ENCODE measurements at places on chromosomes 3 and 15.

GRCh38 chr3:108552267-108553159 lies 36.7 kb downstream of the CIP2A start:
- H3K27me3 ChIP-seq, result no peaks in the 10 kb centered on the region
- H3K4me1 ChIP-seq, result no peaks in the 10 kb centered on the region
- peaks cover 2% of the 10 kb centered on the region for H3K36me3 ChIP-seq

GRCh38 chr3:72659596-72659995 lies 188.6 kb downstream of the SHQ1 start:
- DNase-seq, result no peak
- H3K4me1 ChIP-seq, result no peaks in the 10 kb centered on the region
- H3K27me3 ChIP-seq, result no peaks in the 10 kb centered on the region

- no peaks in the 10 kb centered on the region for H3K27me3 ChIP-seq
- no peak overlapping the region for H3K27ac ChIP-seq
- DNase-seq, result peak; percentile 39
- H3K4me1 ChIP-seq, result no peaks in the 10 kb centered on the region
Observed at GRCh38 chr15:58212909-58213526, 74.8 kb downstream of the AQP9 start.

DNA sequence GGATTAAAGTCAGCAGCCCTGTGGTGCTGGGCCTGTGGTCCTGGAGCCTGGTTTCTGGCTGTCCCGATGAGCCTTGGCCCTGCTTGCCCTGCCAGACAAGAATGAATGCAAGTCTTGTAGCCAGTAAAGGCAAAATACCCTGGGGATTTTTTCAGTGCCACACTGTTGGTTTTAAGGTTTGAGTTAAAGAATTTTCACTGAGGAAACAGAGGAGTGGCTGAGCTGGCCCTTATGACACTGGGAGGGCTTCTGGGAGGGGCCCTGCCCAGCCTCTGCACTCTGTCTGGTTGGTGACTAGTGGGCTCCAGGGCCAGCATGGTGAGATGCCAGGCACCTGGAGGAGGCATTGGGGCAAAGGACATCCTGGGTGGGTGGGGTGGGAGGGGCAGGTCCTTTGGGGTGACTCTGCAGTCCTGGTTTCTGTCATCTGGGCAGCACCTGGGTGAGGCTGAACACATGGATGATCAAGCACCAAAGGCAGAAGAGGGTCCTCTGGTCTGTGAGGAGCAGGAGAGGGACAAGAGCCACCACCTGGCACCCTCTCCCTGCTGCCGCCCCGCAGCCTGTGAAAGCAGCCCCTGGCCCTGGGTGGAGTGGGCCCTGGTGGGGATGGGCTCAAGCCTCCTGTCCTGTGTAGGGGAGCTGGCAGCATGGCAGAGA lies 12.5 kb upstream of the PLA2G4E start:
- H3K27ac ChIP-seq, result no peak overlapping the region
- peaks cover 13% of the 10 kb centered on the region for H3K4me1 ChIP-seq
- no peak for DNase-seq
- H3K27me3 ChIP-seq, result no peaks in the 10 kb centered on the region
- H3K4me3 ChIP-seq, result no peak overlapping the region

DNA sequence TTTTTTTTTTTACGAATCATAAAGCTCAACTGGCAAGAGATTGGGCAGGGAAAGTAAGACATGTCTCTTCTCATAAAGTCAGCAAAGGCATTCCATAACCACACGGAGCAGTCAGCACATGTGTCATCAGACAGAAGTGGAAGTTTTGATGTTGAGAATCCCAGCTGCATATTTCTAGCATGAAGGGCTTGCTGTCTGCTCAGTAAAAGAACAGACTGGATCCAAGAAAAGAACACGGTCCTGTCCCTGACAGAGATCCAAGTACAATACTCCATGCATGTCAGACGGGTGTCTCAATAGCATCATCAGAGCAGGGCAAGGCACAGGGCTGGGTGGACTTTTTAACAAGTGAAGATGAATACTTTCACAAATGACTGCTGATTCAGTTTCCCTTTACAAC lies 38.2 kb downstream of the ABI3BP start:
- H3K36me3 ChIP-seq, result no peaks in the 10 kb centered on the region
- no peak for DNase-seq
- H3K4me1 ChIP-seq, result no peaks in the 10 kb centered on the region
- H3K4me3 ChIP-seq, result no peak overlapping the region
- no peaks in the 10 kb centered on the region for H3K27me3 ChIP-seq

- no peak for DNase-seq
- no peaks in the 10 kb centered on the region for H3K4me1 ChIP-seq
- H3K4me3 ChIP-seq, result no peak overlapping the region
- no peaks in the 10 kb centered on the region for H3K27me3 ChIP-seq
Observed at GRCh38 chr3:85939074-85939482, 980.3 kb downstream of the CADM2 start.

GRCh38 chr15:80977627-80978036 lies 12.0 kb downstream of the MESD start:
- H3K36me3 ChIP-seq, result peaks cover 8% of the 10 kb centered on the region
- no peak overlapping the region for H3K4me3 ChIP-seq
- H3K27me3 ChIP-seq, result no peaks in the 10 kb centered on the region

DNA sequence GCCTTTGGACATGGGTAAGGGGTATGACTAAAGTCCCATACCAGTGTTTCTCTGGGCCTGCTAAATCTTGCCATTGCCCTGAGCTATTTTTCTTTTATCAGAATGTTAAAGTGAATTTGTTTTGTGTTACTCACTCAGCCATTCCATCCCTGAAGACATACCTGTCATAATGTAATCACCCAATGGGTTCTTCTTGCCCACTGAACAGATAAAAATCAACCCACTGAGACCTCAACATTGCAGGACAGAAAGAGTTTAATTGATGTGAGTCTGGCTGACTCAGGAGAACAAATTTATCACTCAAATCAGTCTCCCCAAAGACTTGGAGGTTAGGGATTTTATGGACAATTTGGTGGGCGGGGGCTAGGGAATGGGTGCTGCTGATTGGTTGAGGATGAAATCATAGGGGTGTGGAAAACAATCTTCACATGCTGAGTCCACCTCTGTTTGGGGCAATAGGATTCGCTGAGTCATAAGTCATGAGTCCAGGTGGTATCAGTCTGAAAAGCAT lies 47.4 kb downstream of the ILDR1 start:
- H3K27me3 ChIP-seq, result no peaks in the 10 kb centered on the region
- no peaks in the 10 kb centered on the region for H3K36me3 ChIP-seq
- no peak overlapping the region for H3K4me3 ChIP-seq
- H3K4me1 ChIP-seq, result peaks cover 1% of the 10 kb centered on the region
- H3K27ac ChIP-seq, result no peak overlapping the region
- no peak for DNase-seq

GRCh38 chr15:89074402-89075012 lies 13.7 kb upstream of the ABHD2 start:
- H3K27me3 ChIP-seq, result no peaks in the 10 kb centered on the region

DNA sequence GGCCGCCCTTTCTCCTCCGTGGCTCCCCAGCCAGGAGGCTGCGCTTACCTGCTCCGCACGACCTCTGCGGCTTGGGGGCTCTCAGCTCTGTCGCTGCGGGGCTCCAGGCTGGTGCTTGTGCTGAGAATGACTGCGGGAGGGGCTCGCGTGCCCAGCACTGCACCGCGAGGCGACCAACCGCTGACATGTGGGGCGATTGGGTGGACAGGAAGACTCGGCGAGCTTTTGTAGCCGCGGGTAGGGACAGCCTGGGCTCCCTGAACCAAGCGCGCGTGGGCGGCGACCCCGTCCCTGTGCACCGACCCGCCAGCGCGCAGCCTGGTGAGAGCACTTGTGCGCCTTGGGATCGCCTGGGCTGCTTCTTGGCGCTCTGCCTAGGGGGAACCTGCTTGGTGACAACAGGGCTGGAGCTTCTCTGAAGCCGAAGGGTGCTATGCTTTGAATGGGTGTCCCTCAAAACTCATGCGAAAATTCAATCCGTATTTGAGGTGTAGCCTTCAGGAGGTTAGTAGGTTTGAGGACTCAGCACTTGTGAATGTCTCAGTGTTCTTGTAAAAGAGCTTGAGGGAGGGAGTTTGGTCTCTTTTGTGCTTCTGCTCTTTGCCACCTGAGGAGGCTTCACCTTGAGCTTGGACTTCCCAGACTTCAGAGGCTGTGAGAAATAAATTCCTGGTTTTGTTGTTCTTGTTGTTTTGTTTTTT lies 50.4 kb downstream of the IL12A start:
- no peak for DNase-seq
- no peak overlapping the region for H3K27ac ChIP-seq
- no peak overlapping the region for H3K4me3 ChIP-seq
- H3K4me1 ChIP-seq, result no peaks in the 10 kb centered on the region

DNA sequence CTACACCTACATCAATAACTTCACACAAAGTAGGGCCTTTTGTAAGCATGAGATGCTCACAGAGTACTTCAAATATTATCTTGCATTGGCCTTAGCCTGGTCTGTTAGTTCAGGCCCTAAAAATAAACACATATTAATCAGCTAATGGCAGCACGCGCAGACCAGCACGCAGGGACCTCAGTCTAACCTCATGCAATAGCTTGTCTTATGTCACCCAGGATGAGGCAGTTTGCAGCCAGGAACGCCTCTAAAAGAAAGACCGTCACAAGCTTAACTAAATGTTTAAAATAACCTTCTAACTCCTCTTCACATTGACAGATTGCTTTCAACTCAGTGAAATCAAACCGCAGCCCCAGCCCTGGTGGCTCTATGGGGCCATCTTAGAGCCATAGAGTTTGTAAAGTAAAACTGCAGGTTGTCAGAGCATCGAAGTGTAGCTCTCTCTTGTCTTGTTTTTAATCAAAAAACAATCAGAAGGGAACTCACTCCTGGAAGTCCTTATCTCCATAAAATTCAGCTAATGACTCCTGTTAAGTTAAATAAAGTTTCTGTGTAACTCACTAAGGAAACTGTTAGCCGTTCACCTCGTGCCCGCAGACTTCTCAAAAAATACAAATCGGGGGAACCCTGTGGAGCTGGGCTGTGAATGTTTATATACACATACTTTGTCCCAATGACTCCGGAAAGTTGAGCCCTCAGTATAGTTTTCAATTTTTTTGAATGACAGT lies 212.6 kb downstream of the CDIN1 start:
- no peaks in the 10 kb centered on the region for H3K27me3 ChIP-seq
- H3K27ac ChIP-seq, result no peak overlapping the region
- no peaks in the 10 kb centered on the region for H3K36me3 ChIP-seq
- H3K4me1 ChIP-seq, result no peaks in the 10 kb centered on the region
- DNase-seq, result no peak
- no peak overlapping the region for H3K4me3 ChIP-seq

- H3K27ac ChIP-seq, result no peak overlapping the region
- no peak overlapping the region for H3K4me3 ChIP-seq
- H3K27me3 ChIP-seq, result no peaks in the 10 kb centered on the region
- peaks cover 14% of the 10 kb centered on the region for H3K4me1 ChIP-seq
- no peaks in the 10 kb centered on the region for H3K36me3 ChIP-seq
- DNase-seq, result no peak
Observed at GRCh38 chr15:55834331-55834730, 91.4 kb upstream of the PRTG start.

DNA sequence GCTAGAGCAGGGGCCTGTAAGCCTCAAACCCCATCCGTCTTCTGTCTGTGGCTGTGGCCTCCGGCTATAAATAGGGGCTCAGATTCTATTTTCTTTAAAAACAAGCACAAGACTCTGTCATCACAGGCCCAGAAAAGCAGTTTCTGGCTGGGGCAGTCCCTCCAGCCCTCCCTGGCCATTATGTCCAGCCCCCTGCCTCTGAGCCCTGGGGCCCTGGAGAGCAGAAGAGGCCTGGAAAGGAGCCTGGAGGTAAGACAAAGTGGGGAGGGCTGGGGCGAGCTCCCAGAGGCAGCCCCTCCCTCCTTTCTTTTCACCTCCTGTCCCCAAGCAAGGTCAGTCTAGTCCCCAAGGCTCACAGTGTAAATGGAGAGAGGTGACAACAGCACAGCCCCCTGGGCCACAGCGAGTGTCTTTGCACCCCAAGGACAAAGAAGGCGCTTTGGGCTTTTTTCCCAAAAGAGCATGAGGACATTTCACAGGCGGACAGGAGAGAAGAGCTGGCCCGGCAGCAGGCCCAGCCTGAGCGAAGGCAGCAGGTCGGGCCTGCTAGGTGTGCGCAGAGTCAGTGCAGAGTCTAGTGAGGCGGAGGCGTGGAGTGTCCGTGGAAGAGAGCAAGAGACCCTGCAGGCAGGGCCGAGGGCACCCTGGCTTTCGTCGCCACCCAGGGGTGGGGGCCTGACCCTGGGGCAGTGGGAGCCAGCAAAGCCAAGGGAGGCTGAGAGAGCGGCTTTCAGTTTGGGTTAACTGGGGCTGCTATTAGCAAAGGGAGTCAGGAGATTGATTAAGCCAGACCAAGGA lies 188.3 kb downstream of the TBC1D2B start:
- H3K4me1 ChIP-seq, result no peaks in the 10 kb centered on the region
- no peaks in the 10 kb centered on the region for H3K36me3 ChIP-seq
- H3K27me3 ChIP-seq, result peaks cover 13% of the 10 kb centered on the region
- H3K27ac ChIP-seq, result no peak overlapping the region

DNA sequence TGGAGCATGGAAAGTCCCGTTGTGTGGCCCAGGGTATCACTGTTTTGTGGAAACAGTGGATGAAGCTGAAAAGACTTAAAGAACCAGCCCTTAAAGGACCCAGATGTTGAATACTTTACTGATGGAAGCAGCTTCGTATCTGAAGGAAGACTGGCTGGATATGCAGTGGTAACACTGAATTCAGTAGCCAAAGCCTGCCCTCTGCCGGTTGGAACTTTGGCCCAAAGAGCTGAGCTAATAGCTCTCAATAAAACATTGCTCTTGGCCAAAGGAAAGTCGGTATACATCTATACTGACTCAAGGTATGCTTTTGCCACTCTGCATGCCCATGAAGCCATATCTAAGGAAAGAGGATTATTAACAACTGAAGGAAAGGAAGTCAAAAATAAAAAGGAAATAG lies 885.4 kb downstream of the PDCD6IP start:
- no peak overlapping the region for H3K4me3 ChIP-seq
- no peaks in the 10 kb centered on the region for H3K36me3 ChIP-seq
- H3K27ac ChIP-seq, result no peak overlapping the region
- H3K27me3 ChIP-seq, result no peaks in the 10 kb centered on the region
- peak; percentile 76 for DNase-seq

DNA sequence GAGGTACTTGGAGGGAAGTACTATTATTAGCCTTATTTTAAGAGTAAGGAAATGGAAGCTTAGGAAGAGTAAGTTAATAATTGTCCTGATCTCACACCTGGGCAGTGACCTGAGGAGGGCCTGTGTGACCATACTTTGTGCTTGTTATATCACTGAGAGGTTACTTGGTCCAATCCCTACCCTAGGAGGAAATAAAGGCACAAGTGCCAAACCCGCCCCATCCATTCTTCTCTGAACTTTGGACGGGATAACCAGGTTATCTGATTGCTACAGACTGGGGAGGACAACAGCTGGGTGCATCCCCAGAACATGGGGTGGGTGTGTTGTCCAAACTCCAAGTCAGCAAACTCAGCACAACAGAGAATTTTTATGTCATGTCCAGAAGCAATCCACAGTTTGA lies 77.7 kb upstream of the NR2E3 start:
- H3K4me1 ChIP-seq, result no peaks in the 10 kb centered on the region
- H3K36me3 ChIP-seq, result no peaks in the 10 kb centered on the region
- no peak overlapping the region for H3K27ac ChIP-seq
- H3K4me3 ChIP-seq, result no peak overlapping the region

DNA sequence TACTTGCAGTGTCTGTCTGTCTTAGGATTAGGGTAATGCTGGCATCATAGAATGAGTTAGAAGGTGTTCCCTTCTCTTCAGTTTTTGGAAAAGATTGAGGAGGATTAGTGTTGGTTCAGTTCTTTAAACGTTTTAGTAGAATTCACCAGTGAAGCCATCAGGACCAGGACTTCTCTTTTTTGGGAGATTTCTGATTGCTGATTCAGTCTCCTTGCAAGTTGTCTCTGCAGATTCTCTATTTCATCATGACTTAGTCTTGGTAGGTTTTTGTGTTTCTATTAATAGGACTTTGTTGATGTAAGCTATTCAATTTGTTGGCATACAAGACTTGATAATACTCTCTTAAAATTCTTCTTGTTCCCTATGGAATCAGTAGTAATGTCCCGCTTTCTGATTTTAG lies 48.9 kb downstream of the STT3B start:
- peaks cover 5% of the 10 kb centered on the region for H3K36me3 ChIP-seq
- no peaks in the 10 kb centered on the region for H3K4me1 ChIP-seq
- DNase-seq, result no peak
- no peaks in the 10 kb centered on the region for H3K27me3 ChIP-seq
- no peak overlapping the region for H3K4me3 ChIP-seq
- H3K27ac ChIP-seq, result no peak overlapping the region

Measured in MM.1S (cell line).